ENCODE measurements at places on chromosomes 12 and 14.

GRCh38 chr12:93319523-93320050, 58.1 kb upstream of the NUDT4 start:
- no peak for DNase-seq

DNA sequence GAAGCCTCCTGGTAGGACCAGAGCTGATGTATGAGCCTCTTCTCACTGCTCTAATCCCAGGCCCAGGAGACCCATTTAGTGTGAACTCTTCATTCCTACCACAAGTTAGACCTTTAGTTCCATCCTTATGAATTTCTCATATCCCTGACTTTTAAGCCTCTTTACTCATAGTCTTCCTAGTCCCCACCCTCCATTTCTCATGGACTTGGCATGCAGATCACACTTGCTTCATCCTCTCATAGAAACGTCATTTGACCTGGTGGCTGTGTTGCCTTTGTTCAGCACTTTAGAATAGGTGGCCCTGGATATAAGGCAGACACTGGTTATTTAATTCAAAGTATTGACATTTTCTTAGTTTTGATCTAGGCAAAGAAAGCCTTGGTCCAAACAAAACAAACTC, 99.5 kb downstream of the SLC16A7 start:
- no peak for DNase-seq

- no peak for DNase-seq
Measured at GRCh38 chr14:33347796-33348195, 409.1 kb downstream of the NPAS3 start.

GRCh38 chr14:79820866-79821535, 390.3 kb downstream of the DIO2 start:
- no peak for DNase-seq

GRCh38 chr12:97801471-97802059, 339.0 kb downstream of the RMST start:
- no peak for DNase-seq

- no peak for DNase-seq
Measured at GRCh38 chr12:70895956-70896355, 24.6 kb downstream of the PTPRR start.

Data from left ventricle myocardium inferior (tissue), 1 donor.